ENCODE measurements at places on chromosomes 1 and 21.

GRCh38 chr1:204043680-204044079 is 29.2 kb upstream of the SOX13 start:
- DNase-seq = no peak

GRCh38 chr1:182484531-182485257 is 34.7 kb downstream of the RGSL1 start:
- no peak for DNase-seq

- DNase-seq = no peak
These were observed 3.3 kb upstream of the PIGK start for GRCh38 chr1:77222496-77222895.

DNA sequence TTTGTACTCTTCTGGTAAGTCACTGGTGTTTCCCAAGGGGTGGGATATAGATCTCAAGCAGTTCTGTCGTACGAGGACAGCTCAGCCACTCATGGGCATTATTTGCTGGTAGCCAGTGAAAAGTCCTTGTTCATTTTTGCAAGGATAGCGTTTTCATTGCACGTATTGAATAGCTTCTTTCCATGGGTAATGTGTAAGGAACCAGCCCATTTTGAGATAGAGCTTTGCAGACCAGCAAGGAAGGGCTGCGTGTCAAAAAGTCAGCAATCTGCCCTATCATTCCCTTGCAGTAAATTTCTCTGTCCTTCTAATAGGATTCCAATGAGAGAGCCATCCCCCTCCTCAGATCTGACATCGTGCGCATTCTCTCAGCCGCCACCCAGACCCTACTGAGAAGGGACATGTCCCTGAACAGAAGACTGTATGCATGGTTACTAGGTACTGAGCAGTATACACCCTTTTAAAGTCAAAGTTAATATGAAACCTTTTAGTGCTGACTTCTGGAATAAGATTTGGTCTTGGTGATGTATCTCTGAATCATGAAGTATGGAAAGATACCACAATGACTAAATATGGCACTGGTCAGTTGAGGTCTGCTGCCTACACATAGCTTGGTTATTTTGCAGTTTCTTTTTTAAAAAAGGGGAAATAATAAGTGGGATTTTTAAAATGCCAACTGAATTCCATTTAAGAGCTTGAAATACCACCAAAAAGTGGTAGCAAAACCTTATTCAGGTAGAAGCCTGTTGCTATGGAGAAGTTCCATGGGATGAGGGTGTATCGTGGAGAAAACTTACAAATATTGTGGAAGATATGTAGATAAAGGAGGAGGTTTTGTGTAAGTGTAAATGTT is 55.3 kb downstream of the DOP1B start:
- no peak for DNase-seq

GRCh38 chr1:210692796-210693195 is 364.1 kb downstream of the HHAT start:
- DNase-seq = no peak

GRCh38 chr21:33969581-33969980 is 54.0 kb upstream of the ATP5PO start:
- DNase-seq = no peak

DNA sequence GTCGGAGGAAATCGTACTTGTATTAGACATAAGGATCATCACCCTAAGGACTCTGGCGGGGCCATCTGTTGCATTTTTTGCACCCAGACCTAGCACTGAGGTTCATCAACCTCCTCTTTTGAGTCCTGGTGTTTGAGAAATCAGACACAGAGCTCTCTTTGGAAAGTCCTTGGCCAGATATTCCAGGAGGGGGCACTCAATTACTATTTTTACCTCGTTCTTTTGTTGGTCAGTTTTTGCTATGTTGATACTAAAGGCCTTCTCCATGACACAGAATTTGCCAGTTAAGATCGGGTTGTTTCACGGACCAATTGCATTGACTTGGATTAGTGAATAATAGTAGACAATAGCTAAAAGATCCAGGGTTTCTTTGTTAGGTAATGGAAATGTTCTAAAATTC is 711.2 kb downstream of the KCNT2 start:
- DNase-seq = no peak
